Activated T-helper 1 cell treated with anti-CD3 and anti-CD28 coated beads, Interleukin-2, amount 50 U/mL, for 16 hours (primary cell): ENCODE measurements at places on chromosomes 13 and 19.
A peak's percentile ranks its signal among the peaks of the same experiment; 100 is the strongest.

DNA sequence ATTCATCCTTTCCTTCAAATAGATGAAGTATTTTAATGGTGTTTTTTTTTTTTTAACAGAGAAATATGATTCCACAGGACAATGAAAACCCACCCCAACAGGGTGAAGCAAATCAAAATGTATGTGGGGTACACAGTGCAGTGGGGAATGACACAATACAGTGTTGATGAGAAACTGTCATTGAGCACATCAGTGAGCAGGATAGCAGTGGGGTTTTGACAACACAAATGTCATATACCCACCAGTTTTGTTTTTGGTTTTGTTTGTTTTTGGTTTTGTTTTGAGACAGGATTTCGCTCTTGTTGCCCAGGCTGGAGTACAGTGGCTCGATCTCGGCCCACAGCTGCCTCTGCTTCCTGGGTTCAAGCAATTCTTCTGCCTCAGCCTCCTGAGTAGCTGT lies 29.2 kb downstream of the ZNF844 start:
- DNase-seq = no peak

DNA sequence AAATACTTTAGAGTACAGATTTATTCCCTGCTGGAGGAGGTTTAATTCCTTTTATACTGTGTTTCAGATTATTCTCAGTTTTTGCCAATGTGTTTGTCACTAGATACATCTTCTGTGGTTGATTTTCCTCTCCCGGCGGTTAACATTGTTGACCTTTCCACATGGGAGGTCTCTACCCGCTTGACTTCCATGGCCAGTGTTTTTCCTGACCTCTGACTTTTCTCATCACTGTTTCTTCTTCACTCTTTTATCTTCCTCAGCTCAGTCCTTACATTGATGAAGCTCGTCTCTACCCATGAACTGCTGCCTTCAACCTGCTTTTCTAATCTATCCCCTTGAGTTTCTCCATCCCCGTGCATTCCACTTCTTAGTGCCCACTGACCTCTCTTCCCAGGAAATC lies 517.4 kb downstream of the GPC6 start:
- DNase-seq = no peak

DNA sequence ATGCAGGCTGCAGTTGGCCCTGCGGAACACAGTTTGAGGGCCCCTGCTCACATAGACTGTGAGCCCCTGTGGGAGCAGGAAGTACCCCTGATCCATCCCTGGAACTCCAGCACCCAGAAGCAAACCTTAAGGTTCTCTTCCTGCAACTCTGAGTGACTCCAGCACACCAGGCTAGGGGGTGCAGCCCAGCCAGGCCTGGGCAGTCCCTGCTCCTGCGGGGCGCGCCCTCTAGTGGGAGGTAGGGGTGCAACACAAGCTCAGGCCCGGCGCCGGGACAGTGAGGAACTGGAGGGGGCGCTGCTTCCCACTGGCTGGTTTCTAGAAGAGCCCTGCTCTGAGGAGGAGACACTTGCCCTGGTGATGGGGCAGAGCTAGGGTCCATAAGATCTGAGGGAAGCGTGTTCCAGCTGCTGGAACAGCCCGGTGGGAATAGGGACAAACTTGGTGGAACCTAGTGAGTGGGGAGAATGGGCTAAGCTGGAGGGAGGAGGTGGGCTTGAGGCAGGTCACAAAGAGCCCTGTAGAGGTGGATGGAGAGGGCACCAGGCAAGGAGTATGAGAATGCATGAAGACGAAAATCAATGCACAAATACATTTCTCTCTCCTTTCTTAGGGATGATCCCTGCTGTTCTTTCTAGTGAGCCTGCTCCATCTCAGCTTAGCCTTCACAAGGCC lies 5.0 kb downstream of the ZSCAN5A start:
- DNase-seq = peak; percentile 11

GRCh38 chr19:35846038-35846668 lies 6.2 kb downstream of the NPHS1 start:
- no peak for DNase-seq

- no peak for DNase-seq
Measured at GRCh38 chr19:44745341-44745831, 3.1 kb upstream of the BCL3 start.

DNA sequence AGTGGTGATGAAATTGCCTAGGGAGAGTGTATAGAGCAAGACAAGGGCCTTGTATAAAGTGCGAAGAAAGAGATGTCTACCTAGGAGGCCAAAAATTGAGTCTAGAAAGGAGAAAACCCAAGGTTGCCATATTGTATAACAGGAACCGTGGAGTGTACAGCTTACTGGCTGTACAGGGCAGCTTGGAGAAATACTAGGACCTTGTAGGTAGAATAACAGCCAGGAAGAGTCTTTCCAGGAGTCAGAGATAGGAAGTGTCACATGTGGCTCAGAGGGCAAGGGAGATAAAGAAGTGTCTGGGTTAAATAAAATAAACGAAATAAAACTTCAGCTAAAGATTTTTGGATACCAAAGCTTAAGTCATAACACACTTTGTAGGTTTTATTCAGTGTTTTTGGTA lies 12.4 kb downstream of the CDK8 start:
- DNase-seq = no peak

DNA sequence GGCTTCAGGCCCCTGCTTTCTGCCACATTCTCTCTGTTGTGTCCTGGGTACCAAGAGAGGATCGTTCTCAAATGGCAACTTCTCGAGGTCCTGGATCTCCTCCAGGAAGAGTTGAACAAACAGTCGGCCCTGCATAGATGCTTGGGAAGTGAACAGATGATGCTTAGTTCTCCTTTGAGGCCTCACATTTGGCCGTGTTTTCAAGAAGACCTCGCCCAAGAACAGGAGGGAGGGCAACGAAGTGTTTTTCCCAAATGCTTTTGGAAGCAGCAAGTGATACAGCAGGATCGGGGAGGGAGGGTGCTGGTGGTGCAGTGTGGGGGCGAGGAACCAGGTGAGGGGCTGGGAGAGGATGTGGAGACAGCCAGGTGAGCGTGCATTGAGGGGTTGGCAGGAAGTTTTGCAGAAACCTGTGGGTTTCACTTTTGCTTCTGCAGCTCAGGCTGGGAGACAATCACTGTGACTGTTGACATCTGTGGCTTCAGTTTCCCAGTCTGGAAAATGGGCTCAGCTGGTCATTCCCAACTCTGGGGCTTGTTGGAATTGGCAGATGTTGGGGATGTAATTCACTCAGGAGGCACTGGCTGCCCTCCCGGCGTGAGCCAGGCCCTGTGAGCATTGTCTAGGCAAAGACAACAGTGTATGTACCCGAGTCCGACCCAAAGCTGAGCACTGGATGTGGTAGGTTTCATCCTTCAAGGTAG lies 21.6 kb downstream of the MAST3 start:
- DNase-seq = no peak

DNA sequence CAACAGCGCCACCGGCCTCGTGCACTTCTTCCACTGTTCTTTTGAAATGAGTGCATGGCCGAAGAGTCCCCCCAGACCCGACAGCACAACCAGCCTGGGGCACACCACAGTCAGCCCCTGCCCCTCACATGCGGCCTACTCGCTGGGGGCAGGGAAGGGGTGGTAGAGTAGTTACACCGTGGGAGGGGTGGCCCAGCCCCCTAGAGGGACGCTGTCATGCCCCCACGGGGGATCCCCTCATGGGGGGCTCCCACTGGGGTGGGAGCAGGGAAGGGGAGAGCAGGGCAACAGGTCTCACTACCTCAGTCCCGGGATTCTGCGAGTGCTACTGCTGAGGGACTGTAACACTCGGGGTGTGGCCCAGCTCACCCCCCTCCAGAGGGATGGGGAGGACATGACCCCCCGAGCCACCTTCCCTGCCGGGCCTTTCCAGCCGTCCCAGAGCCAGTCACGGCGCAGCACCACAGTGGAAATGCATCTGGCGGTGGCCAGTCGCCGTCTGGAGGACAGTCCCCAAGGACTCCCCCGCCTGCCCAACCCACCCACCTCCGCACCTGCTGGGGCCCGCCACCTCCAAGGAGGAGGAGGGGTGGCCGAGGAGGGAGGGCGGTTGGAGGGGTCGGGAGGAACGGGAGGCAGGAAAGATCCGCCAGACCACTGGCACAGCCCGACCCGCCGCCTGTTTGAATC lies 84.6 kb upstream of the ZNF254 start:
- no peak for DNase-seq

DNA sequence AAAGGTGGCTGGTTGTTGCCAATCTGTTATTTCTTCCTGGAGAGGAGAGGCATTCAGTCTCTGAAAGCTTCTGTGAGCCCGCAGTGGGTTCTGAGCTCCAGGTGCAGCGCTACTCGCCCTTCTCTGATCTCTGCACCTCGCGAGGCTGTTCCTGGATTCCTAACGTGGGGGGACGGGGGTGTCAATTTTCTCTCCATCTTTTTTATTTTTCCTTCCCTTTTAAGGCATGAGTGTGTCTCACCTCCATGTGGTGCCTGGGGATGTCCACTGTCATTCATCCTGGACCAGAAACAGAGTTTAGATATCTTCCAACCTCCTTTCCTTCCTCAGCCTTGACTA lies 626 bp downstream of the ZNF233 start:
- no peak for DNase-seq

GRCh38 chr13:33744589-33745369 lies 73.2 kb upstream of the RFC3 start:
- no peak for DNase-seq

DNA sequence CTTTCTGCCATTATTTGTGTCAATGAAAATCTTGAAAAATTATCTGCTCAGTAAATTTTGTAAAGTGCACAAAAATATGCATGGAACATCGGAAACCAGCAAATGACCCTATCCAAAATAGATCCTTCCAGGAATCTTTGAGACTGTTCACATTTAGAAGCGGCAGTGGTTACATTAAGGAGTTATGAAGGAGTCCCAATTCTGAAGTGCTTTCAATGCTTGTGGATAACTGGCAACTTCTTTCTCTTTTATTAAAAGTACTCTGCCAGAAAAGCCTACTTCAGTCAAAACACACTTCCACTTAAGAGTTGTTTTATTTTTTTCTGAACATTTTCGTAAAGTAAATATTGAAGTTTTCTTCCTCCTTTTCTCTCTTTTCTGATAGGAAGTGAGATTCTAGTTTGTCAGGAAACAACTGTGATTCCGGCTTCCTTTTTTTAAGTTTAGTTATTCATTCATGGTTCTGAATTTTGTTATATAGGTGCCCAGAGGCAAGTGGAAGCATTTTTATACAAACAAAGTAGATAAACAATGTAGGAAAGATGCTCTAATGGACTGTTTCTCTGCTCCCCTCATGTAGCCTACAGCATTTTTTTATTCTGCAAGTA lies 83.5 kb downstream of the PCDH9 start:
- DNase-seq = no peak

- DNase-seq = no peak
Measured at GRCh38 chr19:41409288-41409687, 11.7 kb downstream of the BCKDHA start.

DNA sequence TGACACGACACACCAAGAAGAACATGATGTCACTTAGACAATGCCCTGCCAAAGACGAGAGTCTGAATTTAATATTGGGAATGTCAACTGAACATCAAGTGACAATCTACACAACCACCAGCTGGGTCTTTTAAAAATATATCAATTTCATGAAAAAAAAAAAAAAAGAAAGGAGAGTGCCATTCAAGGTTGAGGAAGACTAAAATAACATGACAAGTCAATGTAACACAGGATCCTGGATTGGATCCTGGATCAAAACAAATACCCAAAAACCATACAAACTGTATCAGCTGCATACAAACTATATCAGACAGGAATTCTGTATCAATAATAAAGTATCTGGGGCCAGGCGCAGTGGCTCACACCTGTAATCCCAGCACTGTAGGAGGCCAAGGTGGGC lies 4.7 kb downstream of the ZNF329 start:
- no peak for DNase-seq
